ENCODE measurements at places on chromosomes 5 and 9.

- no peak for DNase-seq
These were observed 38.2 kb upstream of the EXOC3 start for GRCh38 chr5:404666-405241.

GRCh38 chr5:170388818-170389549, at the start of gene KCNMB1:
Gene KCNMB1, minus strand, starts transcription at chr5:170389367. Its CDS starts 3,920 bp downstream, at chr5:170385447.
- no peak for DNase-seq

GRCh38 chr9:84397822-84398221, 57.3 kb upstream of the SLC28A3 start:
- DNase-seq: peak; percentile 83

- no peak for DNase-seq
These were observed 12.9 kb upstream of the MOB3B start for GRCh38 chr9:27542508-27542907.

DNA sequence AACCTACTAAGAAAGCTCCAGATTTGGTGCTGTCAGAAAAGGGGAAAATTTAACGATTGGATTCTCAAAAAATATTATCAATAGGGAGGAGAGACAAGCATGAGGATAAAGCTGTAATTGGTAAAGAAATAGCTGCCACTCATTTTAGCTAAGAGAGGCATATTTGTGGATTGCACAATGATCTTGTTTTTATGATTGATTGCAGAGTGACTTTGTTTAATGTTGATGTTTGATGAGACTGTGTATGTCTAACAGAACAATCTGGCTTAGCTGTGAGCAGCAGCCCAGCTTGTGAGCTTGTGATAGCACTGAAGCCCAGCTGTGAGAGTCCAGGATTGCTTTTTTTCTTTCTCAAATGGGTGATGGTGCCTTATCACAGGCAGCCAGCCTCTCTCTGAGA, 56.4 kb downstream of the ZNF883 start:
- no peak for DNase-seq

DNA sequence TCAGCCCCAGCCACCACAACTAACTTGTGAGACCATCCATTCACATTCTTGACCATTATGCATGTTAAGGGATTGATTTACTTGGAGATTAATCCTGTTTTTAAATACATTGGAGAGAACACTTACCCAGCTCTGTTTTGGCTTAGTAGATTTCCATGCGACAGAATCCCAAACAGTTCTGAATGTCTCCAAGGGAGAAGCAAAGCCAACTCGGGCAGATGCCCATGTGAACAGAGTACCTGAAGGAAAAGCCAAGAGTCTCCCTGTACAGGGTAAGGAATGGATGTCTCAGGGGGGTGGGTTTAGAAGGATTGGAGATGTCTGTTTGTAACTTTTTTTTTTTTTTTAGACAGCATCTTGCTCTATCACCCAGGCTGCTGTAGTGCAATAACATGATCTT, 61.0 kb downstream of the GRAMD2B start:
- no peak for DNase-seq

- DNase-seq: no peak
These were observed 36.2 kb upstream of the POU5F2 start for GRCh38 chr5:93777620-93778019.

DNA sequence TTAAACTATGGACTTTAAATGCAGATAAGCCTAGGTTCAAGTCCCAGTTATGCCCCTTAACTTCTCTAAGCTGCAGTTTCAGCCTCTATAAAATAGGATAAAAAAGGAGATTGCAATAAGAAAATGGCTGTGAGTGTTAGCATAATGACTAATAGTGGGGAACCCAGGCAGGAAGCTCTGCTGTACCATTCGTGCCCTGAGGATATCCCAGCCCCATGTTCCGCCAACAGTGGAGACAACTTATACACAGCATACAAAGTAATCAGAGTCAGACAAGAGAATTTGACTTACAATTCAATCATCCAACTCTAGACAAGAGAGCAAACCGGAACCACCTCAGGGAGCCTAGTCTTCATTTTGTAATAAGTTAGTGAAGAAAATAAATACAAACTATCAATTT, 141.5 kb upstream of the FSTL4 start:
- peak; percentile 82 for DNase-seq
